ENCODE measurements at places on chromosomes 1 and 21.

DNA sequence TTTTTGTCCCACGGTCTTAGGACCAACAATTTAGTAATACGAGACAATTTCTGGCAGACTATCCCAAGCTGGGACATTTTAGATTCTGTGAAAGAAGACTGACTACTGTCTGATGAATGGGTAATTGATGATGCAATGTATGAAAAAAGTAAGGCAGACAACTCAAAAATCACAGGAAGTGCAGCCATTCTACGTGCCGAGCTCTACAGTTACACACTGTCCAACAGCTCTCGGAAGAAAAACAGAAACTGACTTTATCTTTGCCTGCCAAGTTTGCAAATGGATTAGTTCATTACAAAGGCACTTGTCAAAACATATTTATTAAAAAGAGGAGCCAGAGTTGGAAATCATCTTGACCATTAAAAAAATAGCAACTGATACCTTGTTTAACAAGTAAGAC, 31.3 kb downstream of the ZBTB8B start:
- DNase-seq = peak; percentile 57

DNA sequence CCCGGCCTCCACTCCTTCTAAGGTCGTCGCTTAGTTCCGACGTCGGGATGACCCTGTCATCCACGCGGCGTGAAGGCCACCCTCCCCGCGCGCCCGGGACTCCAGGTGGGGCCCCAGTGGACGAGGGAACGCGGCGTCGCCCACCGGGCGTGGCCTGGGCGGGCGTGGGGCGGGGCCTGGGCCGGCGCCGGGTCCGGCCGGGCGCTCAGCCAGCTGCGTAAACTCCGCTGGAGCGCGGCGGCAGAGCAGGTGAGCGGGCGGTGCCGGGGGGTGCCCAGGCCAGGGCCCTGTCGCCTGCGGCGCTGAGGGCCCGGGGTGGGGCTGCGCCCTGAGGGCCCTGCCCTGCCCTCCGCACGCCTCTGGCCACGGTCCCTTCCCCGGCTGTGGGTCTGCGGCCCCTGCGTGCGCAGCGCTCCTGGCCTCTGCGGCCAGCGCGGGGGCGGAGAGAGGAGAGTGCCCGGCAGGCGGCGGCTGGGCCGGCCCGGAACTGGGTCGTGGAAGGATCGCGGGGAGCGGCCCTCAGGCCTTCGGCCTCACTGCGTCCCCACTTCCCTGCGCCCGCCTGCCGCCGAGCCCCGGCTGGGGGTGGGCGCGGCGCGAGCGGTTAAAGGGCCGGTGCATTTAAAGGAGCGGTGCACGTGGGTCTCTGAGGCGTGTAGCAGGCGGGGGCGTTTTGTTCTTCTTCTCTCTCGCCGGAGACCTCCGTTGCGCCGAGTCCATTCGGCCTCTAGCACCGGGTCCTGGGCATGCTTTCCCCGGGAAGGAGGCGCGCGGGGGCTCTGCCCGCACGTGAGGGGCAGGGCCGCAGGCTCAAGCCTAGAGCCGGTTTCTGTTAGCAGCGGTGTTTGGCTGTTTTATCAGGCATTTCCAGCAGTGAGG, at the start of gene PSEN2:
Gene PSEN2 (plus strand): TSS at position 216 of the 879 bp plus-strand sequence. CDS start 11,292 bp downstream, outside the sequence.
- peak; percentile 63 for DNase-seq

- DNase-seq = no peak
These were observed 20.8 kb downstream of the CC2D1B start for GRCh38 chr1:52345252-52345651.

DNA sequence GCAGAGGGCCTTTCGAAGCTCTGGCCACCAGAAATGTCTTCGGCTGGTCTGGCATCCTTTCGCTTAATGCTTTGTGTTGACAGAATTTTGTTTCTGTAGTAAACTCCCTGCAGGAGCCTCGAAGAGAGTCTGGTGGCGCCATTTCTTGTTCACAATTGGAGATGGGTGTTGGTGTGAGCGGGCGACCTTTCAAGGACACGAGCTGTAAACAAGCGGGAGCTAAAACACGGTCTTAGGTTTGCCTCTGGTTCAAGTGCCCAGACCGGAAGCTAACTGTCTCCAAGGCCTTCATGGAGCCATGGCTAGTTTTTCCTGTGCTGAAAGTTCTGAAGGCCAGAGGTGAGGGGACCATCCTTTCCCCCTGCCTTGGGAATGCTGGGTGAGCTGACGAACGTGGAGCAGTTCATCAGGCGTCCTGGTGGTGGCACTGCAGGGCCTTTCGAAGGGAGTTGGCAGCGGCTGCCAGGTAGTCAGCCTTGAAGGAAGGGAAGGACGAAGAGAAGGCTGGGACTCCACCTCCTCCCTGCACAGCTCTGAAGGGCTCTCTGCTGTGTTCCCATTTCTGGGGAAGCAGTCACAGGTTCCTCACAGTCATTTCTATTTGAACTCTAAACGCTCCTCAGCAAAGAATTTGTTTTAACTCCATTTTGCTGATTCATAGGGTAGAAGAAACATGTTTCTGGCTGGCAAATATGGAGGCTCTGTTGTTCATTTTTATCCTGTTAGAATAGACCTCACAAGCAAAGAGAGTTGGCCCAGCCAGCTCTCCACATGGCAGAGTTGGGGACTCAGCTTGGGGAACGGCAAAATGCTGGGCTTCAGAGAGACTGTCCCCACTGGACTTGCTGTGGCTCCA, 35.2 kb downstream of the URB2 start:
- peak; percentile 90 for DNase-seq

DNA sequence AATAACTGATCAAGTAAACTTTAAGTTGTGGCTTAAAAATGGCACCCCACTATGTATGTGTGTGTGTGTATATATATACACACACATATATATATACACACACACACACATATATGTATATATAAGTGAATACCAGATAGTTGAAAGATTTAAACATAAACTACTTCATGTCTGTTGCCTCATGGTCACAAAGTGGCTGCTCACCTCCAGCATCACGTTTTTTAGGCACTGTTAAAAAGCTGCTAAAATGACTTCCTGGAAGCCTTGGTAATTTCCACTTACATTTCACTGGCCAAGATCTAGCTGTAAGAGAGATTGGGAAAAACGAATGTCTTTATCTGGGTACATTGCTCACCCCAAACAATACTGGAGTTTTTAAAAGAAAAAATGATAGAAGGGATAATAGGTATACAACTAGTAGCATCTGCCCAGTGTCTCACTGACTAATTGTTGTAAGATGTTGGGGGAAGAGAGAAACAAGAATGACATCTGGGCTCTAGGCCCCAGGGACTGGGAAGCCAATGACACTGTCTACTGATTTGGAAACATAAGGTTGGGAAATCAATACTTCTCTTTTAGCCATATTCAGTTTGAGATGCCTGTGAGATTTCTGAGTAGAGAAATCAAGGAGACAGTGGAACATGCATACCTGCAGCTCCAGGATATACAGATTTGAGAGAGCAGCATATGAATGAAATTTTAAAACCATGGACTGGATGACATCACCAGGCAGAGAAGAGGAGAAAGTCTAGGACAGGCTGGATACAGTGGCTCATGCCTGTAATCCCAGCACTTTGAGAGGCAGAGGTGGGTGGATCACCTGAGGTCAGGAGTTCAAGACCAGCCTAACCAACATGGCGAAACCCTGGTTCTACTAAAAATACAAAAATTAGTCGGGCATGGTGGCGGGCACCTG, 42.8 kb downstream of the CLDN14 start:
- DNase-seq = no peak

DNA sequence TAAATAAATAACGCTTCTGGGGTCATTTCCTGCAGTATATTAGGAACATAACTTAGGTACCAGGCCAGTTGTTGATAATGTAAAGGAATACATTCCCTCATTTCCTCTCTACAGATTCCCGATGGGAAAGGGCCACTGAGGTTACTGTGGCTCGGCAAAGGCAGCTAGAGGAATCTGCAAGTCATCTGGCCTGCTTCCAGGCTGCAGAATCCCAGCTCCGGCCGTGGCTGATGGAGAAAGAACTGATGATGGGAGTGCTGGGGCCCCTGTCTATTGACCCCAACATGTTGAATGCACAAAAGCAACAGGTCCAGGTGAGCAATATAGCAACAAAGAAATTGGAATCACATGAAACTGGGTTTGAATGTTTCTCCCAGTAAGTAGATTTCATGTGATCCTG, 109.6 kb upstream of the BMP8A start:
- DNase-seq = no peak

GRCh38 chr1:17470021-17470799, 30.7 kb upstream of the RCC2 start:
- DNase-seq = no peak

DNA sequence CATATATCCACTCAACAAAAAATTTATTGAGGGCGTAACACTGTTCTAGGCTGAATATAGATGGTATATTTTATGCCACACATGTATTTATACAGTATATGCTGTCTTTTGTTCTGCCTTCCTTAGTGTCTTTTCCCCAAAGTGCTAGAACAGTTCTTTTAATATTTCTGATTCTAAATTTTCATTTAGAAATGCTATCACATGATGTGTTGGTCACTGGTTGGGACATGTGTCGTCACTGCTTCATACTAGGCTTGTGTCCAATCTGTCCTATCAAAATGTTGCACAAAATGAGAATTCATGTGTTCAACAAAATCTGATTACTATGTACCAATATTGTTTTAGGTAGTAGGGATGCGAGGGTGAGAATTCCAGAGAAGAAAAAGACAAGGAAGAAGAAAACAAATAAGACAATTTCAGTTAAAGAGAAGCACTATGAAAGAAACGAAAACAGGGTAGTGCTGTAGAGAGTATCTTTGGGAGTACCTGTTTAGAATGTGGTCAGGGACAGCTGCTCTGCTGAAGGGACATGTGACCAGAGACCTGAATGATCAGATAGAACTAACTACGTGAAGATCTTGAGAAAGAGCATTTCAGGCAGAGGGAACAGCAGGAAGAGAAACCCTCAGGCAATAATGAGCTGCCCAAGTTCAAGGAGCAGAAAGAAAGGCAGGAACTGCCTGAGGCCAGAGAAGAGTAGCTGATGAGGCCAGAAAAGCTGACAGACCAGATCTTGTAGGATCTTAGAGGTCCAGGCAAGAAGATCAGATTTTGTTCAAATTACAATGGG, 1.3 kb downstream of the KMO start:
- no peak for DNase-seq

GRCh38 chr1:194067772-194068171, 881.4 kb upstream of the B3GALT2 start:
- DNase-seq = no peak

- no peak for DNase-seq
These were observed 543.3 kb downstream of the MATN1 start for GRCh38 chr1:30179942-30180543.

GRCh38 chr1:13540866-13541265, 27.1 kb upstream of the LRRC38 start:
- DNase-seq = no peak

- DNase-seq = no peak
These were observed 23.6 kb downstream of the SPATA46 start for GRCh38 chr1:162353078-162353477.

GRCh38 chr1:169112241-169112640, 5.8 kb downstream of the ATP1B1 start:
- no peak for DNase-seq

DNA sequence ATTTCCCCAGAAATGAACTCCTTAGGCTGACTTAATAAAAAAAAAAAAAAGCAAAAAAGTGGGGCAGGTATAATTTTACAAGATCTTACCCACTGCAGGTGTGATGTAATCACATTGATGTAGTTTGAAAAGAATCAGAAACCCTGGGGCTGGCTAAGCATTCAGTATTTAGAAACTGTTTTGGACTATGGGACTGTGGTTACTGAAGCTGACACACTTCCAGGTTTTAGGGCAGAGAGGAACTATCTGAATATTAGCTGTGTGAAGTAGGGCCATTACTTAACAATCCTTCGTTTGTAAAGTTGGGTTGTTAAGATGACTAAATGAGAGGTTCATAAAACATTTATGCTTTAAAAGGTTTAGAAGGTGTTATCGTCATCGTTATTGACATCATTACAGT, 165.3 kb downstream of the FASLG start:
- no peak for DNase-seq

GRCh38 chr1:47191940-47192457, 2.2 kb upstream of the PDZK1IP1 start:
- DNase-seq = no peak

DNA sequence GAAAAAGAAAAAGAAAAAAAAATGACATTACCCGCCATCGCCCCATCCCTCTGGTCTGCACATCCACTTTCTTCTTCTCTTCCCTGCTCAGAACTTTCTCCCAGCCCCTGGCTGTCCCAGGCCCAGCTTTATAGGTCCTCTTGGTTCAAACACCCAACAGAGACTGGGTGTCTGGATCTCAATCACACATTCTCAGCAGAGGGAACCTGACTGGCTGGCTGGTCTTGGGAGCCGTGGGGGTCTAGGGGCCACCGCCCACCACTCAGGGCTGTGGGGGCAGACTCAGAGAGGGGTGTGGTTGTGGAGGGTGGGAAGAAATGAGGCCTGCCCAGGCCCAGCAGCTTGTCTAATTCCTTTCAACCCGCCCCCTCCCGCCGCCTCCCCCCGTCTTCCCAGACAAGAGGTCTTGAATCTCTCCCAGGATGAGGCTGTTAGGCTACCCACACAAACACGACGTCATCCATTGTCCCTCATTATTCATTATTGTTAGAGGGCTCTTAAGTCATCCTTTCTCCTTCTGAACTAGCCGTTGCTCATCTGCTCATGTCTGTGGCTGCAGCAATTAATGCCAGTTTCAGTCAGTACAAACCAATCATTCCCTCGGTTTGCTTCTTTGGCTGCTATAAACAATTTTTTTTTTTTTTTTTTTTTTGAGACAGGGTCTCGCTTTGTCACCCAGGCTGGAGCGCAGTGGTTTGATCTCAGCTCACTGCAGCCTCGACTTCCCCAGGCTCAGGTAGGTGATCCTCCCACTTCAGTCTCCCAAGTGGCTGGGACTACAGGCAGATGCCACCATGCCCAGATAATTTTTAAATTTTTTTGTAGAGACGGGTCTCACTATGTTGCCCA, 40.6 kb upstream of the CLIC4 start:
- DNase-seq = peak; percentile 45

DNA sequence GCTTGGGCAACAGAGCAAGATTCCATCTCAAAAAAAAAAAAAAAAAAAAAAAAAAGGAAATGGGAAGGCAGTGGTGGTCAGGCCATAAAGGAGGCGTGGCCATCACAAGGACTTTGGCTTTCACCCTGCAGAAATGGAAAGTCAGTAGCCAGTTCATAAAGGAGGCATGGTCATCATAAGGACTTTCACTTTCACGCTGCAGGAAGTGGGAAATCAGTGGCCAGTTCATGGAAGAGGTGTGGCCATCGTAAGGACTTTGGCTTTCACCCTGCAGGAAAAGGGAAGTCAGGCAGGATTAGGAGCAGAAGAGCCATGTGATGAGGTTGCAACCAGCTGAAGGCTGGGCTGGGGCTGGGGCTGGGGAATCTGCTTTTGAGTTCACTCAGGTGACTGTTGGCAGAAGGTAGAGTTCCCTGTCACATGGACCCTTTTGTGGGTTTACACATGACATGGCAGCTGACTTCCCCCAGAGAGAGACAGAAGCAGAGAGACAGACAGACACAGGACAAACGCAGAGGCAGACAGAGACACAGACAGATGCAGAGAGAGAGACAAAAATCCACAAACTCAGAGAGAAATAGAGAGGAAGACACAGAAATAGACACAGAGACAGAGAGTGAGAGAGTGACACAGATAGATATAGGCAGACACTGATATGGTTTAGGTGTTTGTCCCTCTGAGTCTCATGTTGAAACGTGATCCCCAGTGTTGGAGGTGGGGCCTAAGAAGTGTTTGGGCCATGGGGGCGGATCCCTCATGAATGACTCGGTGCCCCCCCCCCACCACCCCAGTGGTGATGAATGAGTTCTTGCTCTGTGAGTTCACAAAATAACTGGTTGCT, 263.9 kb upstream of the KAZN start:
- no peak for DNase-seq

GRCh38 chr1:34977858-34978257, 7.3 kb downstream of the TMEM35B start:
- no peak for DNase-seq

Measured in COLO829 (cell line).